ENCODE measurements at places on chromosomes 4 and X.

DNA sequence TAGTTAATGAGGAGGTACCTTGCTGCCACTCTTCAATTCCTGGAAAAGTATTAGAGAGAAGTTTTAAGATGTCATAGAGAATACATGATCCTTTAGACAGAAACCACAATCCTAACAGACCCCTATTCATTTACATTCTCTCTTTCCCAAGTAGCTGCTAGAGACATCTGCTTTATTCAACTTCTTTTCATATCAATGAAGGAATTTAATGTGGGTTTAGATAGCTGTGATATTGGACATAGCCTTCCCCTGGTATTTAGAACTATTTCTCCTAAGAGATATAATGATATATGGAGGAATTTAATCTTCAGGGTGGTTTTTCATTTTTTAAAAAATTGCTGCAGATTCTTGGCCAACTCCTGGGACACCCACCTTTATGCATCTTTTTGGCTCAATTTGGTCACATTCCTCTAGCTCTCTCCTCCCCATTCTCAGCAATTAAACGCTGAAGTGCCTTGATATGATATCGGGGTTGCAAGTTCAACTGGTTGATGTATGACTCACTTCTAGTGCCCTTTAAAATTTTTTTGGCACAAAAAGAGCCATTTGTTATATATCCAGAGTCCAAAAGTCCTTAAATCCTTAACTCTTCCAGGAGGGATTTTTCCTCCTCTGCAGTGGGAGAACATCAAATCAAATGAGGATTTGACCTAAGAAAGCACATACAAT, 57.6 kb downstream of the DOCK11 start:
- no peak for DNase-seq

DNA sequence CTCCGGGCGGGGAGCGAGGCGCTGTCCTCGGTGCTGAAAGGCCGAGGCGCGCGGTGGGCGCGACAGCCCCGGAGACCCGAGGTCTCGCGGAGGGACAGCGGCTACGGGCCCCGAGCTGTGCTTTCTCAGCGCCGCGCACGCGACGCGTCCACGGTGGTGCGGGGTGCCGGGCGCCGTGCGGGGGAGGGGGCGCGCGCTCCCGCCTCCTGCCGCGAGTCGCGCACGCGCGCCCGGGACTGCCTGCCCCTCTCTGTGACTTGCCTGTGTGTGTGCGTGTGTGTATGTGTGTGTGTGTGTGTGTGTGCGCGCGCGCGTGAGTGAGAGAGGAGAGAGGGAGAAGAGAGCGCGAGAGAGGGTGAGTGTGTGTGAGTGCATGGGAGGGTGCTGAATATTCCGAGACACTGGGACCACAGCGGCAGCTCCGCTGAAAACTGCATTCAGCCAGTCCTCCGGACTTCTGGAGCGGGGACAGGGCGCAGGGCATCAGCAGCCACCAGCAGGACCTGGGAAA, at the start of gene GRIA2:
TSS of gene GRIA2 (plus strand) at position 358 of the 511 bp plus-strand sequence. CDS start 315 bp downstream, outside the sequence.
- DNase-seq = peak; percentile 78

DNA sequence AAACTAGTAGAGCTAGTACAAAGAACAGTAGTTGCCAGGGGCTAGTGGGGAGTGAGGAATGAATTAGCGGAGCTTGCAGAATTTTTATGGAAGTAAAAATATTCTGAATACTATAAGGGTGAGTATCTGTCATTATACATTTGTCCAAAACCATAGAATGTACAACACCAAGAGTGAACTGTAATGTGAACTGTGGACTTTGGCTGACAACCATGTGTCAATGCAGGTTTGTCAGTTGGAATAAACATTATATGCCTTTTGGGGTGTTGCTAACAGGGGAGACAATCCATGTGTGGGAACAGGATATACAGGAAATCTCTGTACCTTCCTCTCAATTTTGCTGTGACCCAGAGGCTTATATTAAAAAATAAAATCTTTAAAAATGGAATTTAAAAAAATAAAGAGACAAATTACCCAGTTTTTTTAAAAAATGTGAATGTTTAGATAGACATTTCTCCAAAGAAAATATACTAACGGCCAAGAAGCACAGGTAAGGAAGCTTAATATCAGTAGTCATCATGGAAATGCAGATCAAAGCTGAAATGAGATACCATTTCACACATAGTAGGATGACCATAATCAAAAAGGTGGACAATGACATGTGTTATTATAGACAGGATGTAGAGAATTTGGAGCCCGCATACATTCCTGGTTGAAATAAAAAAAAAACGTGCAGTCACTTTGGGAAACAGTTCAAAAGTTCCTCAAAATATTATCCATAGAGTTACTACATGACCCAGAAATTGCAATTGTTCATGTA, 899.8 kb downstream of the RAB28 start:
- DNase-seq = no peak

DNA sequence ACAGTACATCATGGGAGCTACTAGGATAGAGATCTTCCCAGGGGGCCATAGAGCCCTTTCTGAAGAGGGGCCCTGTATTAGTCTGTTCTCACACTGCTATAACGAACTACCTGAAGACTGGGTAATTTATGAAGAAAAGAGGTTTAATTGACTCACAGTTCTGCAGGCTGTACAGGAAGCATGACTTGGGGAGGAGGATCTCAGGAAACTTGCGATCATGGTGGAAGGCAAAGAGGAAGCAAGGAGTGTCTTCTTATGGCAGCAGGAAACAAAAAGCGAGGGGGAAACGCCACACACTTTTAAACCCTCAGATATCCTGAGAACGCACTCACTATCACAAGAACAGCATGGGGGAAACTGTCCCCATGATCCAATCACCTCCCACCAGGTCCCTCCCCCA, 4.2 kb upstream of the SLC9A6 start:
- DNase-seq = no peak

- DNase-seq = no peak
These were observed 155.2 kb downstream of the PDGFC start for GRCh38 chr4:156816360-156816755.

DNA sequence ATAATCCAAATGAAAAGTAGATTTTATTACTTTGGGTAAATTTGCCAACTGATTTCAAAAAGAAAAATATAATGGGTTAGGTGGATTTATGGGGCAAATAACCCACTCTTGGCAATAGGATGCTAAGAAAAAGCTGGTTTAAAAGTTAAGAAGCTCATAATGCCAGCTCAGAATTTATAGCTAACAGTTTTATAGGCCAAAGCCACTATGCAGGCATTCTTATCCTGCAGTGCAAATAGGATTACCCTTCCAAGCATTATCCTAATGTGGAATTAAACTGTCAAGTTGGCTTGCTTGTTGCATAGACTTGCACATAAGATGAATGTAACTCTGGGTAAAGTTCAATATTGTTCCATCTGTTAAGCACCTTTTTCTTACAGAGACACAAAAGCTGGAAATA, 703.0 kb downstream of the PCDH18 start:
- no peak for DNase-seq

- DNase-seq = peak; percentile 30
These were observed 59.5 kb downstream of the CLDN22 start for GRCh38 chr4:183260491-183261151.

DNA sequence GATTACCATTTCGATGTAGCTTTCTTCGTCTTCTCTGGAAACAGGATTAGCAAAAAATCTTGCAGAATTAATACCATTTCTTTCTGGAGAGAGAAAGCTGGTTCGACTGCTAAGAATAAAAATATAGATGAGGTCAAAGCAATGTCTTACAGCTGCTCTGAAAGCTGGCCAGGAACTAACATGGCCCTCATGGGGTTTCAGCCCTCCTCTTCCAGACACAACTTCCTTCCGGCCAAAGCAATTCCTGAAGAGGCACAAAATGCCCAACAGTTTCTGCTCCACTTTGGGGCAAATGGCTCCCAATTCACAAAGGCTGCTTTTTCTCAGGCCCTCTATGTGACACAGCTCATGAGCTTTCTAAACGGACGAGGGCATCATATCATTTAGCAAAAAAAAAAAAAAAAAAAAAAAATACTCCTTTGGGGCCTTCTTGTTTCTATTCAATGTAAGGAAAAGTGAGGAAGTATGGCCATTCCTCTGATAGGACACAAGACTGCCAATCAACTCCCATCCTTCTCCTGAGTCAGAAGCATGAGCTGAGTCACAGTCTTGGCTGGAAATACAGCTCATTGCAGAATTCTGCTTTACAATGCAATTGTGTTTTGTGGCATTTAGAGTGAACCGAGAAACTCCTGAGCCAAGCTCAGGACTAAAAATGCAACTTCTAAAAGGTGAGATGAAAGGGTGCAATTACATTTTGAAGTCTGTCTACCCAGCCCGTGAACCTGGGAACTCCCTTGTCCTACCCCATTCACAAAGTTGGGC, 42.7 kb upstream of the CTAG2 start:
- no peak for DNase-seq

- DNase-seq = no peak
These were observed 196.9 kb downstream of the NWD2 start for GRCh38 chr4:37441231-37442061.

DNA sequence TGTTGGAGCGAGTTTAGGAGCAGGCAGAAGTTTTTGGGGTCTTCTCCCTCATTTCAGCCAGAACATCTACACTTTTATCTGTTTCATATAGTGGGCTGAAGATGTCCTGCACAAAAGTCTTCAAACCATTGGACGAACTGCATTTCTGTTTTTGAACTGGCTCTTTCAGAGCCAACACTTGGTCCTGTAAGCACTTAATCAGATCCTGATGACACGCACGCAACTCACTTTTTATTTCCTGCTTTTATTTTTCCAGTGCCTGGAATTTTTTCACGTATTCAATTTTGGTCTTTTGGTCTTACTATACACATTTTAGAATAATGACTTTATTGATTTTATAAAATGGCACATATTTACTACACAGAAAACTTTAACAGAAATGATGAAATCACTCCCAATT, 40.2 kb upstream of the NKX3-2 start:
- DNase-seq = no peak

DNA sequence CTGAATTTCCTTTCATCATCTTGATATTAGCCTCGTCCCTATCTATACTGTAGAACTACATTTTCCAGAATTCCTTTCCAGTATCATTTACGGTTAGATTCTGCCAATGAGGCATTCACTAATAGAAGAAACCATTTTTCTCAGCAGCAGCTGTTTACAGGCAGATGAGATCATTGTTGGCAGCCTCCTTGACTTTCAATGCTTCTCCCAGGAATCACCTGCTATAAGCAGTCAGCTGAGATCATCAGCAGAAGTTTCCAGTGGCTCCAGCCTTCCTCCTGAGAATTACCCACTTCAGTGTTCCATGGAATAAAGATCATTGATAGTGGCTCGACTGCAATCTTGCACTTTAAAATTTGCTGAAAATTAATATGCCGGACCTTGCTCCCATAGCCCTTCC, 157.3 kb upstream of the TET2 start:
- DNase-seq = no peak

DNA sequence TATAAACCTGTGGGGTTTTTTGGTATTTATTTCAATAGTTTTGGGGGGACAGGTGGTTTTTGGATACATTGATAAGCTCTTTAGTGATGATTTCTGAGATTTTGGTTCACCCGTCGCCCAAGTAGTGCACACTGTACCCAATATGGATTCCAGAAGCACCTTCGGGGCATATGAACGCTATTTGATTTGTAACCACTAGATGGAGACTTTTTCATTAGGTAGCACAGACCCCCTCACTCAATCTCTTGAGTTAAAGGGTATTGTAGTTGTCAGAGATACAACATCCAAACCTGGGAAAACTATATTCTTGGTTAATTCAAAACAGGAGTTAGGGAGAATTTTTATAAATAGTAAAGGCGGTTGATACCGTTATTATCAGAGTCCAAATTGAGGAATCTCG, 79.8 kb downstream of the SPANXN3 start:
- peak; percentile 0 for DNase-seq

GRCh38 chr4:55524844-55525571, 21.7 kb downstream of the CLOCK start:
- no peak for DNase-seq

- no peak for DNase-seq
These were observed 126.7 kb downstream of the DHRSX start for GRCh38 chrX:2374086-2374485.

GRCh38 chr4:10299601-10300000, 157.6 kb downstream of the ZNF518B start:
- no peak for DNase-seq

DNA sequence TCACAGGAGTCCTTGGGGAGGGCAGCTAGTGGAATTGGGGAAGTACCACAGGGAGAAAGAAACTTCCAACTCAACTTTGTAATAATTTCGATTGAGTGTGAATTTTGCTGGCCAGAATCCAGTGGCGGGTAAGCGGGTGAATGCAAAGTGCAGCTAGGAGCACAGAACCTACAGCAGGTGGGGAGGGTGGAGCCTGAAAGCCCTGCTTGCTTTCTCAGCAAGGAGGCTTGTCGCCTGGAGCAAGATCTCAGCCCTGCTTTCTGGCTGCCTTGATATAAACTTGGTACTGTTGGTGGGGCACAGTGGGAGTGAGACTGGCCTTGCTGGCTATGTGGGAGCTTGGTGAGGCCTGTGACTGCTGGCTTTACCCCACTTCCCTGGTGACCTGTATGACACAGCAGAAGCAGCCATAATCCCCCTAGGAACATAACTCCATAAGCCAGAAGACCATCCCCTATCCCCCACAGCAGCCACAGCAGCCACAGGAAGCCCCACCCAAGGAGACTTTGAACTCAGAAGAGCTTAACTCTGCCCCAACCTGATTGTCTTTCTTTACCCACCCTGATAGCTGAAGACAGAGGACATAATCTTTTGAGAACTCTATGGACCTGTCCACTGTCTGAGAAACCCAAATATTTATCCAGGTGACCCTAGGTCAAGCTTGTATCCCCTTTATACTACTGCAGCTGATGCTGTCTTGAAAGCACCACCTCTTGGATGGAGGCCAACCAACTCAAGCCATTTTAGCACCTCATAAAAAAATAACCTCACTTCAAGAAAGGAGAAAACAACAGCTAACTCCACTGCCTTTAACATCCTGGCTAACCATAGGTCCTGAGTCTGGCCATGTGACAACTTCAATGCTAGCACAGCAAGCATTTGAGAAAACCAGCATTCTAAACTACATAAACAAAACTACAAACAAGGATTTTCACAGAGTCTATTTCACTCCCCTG, 87.2 kb upstream of the PDE5A start:
- DNase-seq = no peak

DNA sequence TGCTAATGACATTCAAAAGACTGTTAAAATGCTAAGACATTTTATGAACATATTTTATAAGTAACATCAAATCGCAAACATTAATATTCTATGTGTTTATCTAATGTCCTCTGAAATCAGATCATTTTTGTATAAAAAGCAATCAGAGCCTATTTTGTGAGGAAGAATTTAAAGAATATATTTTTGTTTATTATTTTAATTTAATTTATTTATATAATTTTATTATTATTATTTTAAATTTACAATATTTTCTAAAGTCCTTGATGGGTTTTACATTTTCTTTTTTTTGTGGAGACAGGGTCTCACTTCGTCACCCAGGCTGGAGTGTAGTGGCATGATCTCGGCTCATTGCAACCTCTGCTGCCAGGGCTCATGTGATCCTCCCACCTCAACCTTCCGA, 262.8 kb downstream of the EPHA5 start:
- DNase-seq = no peak

All from NCI-H526 (cell line).